ENCODE measurements at places on chromosomes 6 and 20.

- no peak for DNase-seq
These were observed 137.9 kb downstream of the MAFB start for GRCh38 chr20:40551125-40551530.

DNA sequence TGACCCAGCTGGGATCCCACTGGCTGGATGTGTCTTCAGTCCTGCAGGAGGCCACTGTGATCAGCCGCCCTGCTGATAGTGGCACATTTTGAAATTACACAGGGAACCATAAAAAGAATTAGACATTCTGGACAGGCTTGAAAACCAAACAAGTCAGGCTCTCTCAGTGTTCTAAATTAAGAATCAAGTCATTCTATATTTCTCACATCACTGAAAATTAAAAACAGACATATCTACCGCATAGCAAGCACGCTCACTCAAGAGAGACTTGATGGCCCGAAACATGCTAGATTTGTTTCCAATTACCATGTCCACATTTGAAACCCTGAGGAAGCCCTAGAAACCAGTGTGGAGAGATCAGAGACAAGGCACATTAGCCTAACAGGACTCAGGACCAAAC is 57.7 kb downstream of the NFATC2 start:
- DNase-seq: no peak

DNA sequence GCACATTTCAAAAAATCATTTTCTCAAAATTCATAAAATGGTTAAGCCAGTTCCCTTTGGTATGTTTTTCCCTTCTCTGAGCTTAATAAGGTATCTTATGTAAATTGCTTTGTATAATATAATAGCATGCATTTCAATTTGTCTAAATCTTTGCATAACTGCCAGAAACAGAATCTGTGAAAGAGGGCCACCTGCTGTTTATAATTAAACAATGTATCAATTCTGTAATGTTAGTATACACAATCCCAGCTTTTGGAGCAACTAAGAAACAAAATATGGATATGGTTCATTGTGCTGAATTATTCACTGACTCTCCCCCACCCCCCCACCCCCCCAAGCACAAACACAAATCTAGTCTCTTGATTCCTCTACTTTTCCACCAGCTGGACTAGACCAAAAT is 54.8 kb downstream of the GPX5 start:
- no peak for DNase-seq

DNA sequence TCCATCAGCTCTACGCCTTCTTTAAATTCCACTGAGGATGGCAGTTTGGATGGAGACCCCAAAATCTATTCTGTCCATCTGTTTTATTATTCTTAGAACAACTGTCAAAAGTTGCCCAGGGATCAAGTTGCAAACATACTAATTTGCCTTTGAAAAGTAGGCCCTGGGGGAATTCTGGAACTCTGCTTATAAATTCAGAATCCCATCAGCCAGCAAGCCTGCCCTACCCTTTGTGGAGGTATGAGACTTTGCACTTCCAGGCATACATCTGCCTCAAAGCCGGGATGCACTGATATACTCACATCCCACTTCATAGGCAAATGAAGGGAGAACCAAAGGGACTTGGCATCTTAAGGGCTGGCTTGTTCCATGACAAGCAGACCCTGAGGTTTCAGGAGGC is 93.6 kb downstream of the INSM1 start:
- no peak for DNase-seq

- no peak for DNase-seq
These were observed 94.4 kb upstream of the ADGRF4 start for GRCh38 chr6:47603995-47604394.

- DNase-seq: peak; percentile 34
These were observed 31.7 kb downstream of the FOXC1 start for GRCh38 chr6:1641343-1641885.

DNA sequence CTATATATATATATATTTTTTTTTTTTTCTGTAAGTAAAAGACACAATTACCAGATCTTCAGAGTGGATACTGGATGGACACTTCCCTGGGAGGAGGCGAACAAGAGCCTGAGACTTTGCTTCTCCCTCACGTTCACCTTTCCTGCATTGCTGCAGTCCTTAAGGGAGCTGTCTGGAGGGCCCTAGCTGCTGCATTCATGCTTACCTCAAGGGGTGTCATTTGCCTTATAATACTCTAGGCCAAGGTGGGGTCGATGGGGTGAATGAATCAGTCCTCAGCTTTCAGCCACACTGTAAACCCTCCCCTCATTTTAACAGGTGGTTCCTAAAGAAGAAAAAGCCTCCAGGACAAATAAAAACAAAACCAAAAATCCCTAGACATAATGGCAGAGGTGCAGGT is 34.8 kb upstream of the CD83 start:
- no peak for DNase-seq

- no peak for DNase-seq
These were observed 5.3 kb upstream of the AP5S1 start for GRCh38 chr20:3814928-3815495.

GRCh38 chr6:28240471-28240870 is 11.6 kb downstream of the ZKSCAN4 start:
- DNase-seq: no peak

DNA sequence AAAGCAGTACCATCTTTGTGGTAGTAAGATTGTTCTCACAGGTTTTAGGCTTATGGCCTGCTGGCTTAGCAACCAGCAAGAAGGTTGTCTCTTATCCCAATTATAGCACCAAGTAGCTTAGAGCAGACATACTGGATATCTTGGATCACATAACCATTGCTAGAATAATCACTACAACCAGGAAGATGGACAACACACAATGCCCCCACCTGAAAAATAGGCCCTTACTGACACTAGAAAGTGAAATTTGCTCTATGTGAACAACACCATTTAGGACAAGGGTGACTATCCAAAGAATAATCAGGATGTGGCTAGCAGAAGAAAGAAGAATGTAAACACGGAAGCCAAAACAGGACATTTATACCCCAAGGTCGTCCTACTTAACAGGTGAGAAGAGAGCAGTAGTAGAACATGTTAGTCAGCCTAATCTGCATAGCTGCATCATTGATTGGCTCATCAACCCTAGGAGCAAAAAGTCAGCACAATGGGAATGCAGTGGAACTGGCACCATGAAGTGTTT is 172.7 kb upstream of the MARCKS start:
- no peak for DNase-seq

- no peak for DNase-seq
These were observed 303.7 kb downstream of the PTPRT start for GRCh38 chr20:42886046-42886445.

DNA sequence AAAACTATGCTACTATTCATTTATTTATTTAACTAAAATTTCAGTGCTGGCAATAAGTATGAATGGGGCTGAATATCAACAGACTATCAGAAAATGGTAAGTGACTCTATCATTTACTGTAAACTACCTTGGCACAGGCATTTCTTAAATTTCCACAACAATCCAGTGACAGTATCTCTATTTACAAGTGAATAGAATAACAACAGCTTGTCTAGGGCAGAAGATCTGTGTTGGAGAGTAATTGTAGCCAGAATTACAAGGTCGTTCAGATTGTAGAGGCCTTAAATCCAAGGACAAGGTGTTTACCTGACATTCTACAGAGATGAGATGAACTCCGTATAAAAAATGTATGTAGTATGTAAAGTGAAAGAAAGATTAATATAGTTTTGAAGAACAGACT is 193.8 kb upstream of the SIM1 start:
- DNase-seq: no peak

DNA sequence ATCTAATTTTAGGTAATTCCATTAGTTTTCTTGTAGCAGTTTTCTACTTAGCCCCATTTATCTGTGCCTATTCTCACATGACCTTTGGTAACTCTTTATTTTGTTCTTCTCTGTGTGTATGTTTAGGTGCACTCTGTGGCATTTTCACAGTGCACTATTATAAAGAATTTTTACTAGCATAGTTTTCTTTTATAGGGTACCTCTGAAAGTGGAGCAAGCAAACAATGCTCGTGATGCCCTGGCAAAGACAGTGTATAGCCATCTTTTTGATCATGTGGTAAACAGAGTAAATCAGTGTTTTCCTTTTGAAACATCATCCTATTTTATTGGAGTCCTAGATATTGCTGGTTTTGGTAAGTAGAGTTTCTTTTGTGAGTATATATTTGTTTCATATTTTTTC is 107.9 kb downstream of the MYO6 start:
- DNase-seq: no peak

- no peak for DNase-seq
These were observed 314.5 kb downstream of the UTRN start for GRCh38 chr6:144599615-144600014.

DNA sequence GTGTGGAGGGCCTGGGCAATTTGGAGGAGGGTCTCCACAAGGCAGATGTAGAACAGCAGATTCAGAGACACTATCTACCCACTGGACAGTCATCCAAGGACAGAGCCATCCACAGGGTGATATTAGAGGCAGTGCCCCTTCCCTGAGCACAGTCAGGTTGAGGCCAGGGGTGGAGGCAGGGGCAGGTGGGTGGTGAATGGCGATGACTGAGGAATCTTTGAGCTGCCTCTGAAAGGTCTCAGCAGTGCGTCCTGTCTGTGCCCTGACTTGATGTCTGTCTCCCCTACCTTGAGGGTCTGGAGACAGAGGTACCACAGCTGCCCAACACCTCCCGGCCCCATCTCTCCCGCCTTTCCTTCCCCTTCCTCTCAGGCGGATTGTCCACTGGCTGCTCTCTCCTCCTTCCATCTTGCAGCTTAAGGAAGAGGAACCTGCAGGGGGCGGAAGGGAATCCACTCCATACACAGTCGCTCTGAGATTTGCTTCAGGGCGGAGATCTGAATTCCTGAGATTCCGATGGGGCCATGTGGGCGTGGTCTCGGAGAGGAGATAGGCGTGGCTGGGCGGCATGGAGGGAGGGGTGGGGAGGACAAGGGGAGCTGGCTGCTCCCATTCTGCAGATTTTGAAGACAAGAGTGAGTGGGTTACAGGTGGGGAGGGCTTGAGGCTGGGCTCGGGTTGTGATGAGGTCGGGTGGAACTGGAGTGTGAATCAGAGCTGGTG is 1.7 kb downstream of the MUCL3 start:
- peak; percentile 72 for DNase-seq

DNA sequence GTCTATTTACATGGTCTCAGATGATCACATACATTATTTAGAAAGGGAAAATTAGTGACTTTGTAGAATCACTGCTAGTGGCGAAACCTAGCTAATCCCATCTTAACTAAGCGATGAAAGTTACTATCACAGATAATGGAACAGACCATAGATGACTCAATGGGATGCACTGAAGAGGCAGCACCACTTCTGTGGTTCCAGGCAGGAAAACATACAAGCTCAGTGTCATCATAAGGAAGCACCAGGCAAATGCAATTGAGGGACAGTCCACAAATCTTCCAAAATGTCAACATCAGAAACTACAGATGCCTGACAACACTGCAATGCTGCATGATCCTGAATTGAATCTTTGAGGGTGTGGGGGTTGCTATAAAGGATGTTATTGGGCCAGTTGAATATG is 15.9 kb upstream of the SNAI1 start:
- no peak for DNase-seq

- no peak for DNase-seq
These were observed 2.1 kb downstream of the TGM6 start for GRCh38 chr20:2382833-2383232.

DNA sequence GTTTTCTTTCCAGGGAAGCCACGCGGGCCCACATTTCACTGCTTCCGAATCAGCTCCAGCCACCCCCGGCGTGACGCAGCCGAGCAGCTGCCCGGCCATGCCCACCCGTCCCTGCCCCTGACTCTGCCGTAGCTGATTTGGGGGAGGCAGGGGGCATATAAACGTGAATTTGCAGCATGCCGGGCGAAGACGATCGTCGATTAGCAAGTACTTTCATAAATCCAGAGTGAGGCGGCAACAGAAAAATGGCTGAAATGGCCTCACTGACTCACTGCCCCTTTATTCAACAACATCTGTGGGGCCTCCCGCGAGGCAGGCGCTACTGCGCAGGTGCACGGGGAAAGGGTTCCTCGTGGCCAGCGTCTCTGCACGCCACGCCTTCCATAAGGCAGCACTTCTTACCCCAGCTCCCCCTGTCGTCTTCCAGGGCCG is 118.0 kb downstream of the DLL1 start:
- DNase-seq: no peak

All from breast epithelium (tissue), 4 donors.